CD4-positive, alpha-beta T cell treated with Interleukin-15 for 1 hour (primary cell): ENCODE measurements at places on chromosomes 2 and 18.
A peak's percentile ranks its signal among the peaks of the same experiment; 100 is the strongest.

GRCh38 chr2:190835303-190835930 lies 45.2 kb upstream of the GLS start:
- no peak for DNase-seq

DNA sequence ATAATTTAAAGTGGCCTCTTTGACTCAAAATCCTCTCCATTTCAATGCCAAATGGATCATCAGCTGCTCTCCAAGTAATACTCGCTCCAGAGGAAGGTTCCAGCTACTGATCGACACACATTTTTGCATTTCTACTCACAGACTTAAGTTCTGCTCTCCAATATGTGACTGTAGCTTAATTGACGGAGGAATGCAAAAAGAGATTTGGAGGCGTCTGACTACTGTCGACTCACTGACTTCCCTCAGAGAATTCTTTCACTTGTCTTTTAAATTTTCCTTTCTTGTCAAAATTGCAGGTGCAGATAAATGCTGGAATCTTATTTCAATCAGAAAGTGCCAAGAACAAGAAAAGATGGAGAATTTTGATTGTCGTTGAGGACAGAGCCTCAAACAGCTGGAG lies 84.1 kb upstream of the PAPOLG start:
- DNase-seq: no peak

DNA sequence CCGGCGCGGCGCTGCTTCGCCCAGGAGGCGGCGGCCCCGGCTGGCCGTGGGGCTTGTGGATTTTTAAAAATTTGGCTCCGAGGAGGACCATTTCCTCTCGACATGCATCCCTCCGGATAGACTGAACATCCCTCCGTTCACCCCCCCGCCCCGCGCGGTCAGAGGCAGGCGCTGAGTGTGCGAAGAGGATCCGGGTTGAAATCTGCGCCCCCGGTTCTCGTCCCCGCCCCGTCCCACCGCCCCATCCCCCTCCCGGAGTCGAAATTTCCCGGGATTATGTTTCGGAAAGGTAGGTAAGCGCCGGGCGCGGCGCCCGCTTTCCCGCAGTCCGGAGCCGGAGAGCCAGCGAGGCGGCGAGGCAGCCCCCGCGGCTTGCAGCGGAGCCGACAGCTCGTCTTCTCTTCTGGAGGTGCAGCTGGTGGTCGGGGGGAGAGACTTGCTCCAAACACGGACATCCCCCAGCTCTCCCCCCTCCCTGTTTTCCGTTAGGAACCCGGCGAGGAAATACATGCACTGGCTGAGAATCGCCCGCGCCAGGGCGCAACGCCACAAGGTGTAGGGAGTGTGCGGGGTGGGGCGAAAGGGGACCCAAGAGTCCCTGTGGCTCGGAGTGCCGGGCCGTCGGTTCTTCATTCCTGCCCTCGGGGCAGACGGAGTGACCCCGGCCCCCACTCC lies at the start of gene PRKCE:
PRKCE (plus strand) TSS at position 261 of the 675 bp plus-strand sequence.
- DNase-seq: peak; percentile 31

GRCh38 chr2:187580462-187581124 lies 26.4 kb upstream of the TFPI start:
- no peak for DNase-seq

DNA sequence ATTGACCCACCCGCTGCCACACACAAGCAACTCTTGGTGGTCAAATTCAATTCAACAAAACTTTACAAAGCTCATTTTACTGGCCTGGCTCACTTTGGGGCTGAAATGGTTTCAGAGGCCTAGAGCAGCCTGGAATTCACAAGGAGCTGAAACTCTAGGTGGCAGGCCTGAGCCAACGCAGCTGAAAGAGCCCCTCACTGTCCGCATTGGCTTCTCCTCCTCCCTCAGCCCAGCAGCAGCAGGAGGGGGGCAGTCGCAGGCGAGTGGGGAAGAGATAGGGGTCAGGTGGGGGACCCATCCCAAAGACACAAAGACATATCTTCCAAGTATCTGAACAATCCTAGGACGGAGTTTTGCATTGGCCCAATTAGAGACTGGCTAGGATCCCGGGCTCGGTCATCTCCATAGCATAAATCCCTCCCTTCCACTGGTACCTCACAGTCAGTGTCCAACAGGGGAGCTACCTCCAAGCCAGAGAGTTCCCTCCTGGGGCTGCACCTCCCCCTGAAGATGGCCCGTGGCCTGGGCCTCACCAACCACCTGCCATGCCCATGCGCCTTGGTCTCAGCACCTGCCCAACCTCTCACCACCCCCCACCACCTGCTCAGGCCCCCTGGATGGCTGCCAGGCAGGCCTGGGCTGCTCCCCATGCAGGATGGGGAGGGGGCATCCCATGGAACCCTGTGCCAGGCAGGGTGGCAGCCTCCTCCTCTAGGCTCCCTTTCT lies 113.4 kb downstream of the ZBTB7C start:
- DNase-seq: no peak

DNA sequence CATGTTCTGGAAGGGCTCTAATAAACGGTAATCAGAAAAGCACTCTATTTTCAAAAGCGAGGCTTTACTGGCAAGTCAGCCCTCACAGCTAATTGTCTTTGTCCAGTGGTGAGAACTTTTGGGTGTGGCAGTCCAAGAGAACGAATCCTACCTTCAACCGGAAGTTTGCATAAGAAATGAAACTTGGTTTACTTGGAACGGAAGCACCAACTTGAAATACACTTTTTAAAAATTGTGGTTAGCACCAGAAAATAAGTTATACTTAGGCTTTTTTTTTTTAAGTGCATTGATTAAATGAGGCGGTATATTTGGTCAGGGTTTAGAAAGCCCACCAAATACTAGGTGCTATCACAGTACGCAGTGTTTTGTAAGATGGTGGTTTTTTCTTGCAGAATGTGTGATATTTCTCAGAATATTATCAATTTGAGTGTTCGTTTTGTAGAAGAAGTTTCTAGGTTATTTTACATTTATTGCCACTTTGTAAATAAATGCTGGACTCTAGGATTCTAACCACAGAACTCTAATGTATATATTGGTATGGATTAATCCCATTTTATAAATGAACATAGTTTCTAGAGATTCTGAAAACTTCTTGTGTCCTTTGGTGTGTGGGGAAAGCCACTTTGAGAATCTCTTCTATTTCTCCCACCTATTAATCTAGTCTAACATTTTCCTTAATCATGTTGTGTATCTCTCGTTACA lies 1.2 kb downstream of the MYL12A start:
- peak; percentile 32 for DNase-seq

DNA sequence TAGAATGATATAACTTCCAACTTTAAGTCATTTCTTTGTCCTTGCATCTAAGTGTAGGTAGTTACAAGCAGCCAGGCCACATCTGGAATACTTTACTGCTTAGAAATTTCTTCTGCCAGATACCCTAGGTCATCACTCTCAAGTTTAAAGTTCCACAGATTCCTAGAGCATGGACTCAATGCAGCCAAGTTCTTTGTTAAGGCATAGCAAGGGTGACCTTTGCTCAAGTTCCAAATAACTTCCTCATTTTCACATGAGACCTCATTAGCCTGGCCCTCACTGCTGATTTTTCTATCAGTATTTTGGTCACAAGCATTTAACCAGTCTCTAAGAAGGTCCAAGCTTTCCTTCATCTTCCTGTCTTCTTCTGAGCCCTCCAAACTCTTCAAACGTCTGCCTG lies 7.8 kb upstream of the UGT1A9 start:
- no peak for DNase-seq

DNA sequence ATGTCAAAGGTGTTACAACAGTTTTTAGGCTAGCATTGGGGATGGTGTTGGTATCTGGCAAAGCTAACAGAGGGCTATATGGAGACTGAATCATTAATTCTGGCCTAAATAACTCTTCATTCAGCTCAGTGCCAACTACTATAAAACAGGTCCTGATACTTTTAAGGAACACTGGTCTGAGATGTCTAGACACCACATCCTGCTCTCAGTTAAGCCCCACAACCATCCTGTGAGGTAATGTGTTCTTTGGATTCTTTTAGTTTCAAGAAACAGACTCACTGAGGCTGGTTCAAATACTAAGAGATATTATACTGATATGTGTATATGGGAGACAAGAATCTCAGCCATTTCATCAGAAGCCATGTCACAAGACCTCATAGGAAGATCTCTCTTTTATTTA lies 14.2 kb upstream of the HK2 start:
- no peak for DNase-seq

- no peak for DNase-seq
Observed at GRCh38 chr2:26526105-26526504, 48.2 kb upstream of the OTOF start.

DNA sequence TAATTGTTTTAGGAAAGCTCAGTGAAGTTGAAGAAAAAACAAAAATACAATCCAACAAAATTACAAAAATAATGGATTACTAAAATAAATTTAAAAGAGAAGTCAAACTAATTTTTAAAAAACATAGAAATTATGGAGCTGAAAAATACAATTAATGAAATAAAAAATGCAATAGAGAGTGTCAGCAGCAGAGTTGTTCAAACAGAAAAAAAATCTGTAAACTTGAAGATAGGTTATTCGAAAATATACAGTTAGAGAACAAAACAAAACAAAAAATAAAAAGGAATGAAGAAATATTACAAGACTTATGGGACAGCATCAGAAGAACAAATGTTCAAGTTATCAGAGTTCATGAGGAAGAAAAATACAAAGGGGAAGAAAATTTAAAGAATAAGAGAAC lies 114.7 kb downstream of the GULP1 start:
- no peak for DNase-seq

DNA sequence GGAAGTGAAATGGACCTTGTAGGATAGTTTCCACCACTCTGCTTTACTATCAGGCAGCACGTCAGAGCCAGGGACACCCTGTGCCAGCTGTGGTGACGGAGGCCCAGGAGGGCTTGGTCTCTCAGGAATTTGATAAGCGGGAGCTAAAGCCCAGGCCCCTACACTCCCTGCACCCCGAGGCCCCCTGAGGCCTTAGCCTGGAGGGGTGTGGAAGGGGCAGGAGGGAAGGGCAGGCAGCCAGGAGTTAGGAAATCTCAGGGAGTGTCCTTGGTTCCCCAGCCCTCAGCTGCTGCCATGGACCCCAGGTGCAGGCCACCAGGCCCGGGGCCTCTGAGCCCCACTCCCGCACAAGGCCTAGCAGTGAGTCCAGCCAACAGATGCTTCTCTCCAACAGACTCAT lies 38.2 kb downstream of the PDIA6 start:
- DNase-seq: no peak

DNA sequence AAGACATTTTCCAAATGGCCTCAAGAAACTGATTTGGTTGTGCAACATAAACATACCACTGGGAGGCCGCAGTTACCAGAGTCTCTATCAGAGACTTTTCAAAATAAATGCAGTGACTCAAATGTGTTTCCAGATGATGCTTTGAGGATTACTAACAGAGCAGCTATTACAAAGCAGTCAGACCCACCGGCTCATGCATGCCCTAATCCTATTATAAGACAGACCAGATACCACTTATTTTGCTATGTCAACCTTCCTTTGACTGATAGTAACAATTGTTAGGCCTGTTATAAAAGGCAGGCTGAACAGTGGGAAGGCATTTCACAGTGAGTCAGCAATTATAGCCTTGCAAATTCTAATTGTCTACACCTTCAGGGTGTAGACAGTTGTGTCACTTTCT lies 217.7 kb downstream of the LRRTM1 start:
- DNase-seq: no peak

- no peak for DNase-seq
Observed at GRCh38 chr2:133389569-133389968, 178.7 kb downstream of the NCKAP5 start.

GRCh38 chr18:53451902-53452301 lies 772.6 kb downstream of the MBD2 start:
- no peak for DNase-seq

DNA sequence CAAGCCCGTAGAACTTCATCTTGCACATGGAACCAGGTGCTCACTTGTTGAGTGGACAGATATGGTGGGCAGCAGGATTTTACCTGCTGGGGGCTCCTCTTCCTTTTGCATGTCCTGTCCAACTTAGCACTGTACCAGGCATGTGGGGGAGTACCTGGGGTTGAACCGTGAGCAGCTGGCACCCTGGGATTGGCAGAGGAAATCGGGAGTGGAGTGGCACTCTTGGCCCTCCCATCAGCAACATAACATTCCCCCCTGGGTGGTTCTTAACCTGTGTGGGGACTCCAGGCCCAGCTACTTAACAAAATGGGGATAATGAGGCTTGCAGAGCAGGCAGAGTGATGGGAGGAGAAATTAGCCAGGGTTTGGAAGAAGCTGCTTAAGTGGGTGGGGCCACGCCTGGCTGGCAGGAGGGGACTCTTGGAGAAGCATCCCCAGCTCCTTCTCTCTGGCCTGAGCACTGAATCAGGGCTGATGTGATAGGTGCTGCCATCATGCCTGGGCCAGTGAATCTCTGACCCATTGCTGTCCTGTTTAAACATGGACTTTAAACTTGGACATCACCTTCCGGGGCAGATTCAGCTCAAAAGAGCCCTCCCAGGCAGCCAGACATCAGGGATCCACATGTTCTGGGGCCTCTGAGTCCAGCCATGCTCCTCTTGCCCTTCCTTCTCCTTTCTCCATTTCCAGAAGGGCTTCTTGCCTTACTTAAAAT lies 15.5 kb downstream of the FOSL2 start:
- peak; percentile 12 for DNase-seq

GRCh38 chr2:9378433-9379390 lies 44.6 kb downstream of the ITGB1BP1 start:
- DNase-seq: no peak

GRCh38 chr2:113685471-113685870 lies 58.4 kb downstream of the RABL2A start:
- DNase-seq: no peak

DNA sequence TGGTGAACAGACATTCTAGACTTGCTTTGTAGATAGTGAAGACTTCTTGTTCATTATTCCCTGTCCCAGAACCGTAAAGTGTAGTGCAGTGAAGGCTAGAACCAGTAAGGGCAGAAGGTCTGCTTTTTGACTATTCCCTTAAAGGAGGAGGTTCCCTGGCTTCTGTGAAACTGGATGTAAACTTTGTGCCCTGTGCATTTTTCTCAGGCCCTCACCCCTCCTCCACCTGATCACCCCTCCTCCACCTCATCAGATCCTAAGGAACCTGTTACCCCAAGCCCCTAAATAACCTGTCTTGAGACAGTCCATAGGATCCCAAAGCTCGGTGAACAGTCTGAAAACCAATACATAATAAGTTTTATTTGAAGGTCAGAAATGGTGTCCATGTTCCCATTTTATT lies 33.7 kb downstream of the SFT2D3 start:
- no peak for DNase-seq

- no peak for DNase-seq
Observed at GRCh38 chr2:158114516-158114915, 12.8 kb downstream of the UPP2 start.
